Spleen (tissue), 13 donors: ENCODE measurements at places on chromosomes 16 and 17. TPM values are rescaled to one million over a fixed set of nuclear protein-coding genes. Genes with fewer than 3 reads are reported as not detected.

HBA2 gene
- total RNA-seq, result 11,279 TPM

DNA sequence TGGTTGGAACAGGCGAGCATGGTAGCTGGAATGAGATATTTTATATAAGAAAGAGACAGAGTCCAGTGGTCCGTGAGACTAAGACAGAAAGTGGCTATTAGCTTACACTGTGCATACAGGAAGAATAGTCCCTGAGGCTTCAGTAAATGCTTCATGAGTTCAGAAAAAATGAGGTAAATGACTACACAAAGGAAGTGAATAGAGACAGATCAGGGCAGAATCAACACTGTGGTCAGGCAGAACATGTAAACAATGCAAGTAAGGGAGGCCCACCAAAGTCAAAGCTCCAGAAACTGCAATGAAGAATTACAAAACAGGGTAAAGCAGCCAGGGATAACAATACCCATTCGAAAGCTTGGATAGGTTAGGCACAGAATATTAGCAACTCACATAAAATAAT lies 4.8 kb downstream of the ABCA10 start:
- no peaks in the 10 kb centered on the region for H3K36me3 ChIP-seq
- H3K4me3 ChIP-seq, result no peak overlapping the region
- H3K27me3 ChIP-seq, result no peaks in the 10 kb centered on the region
- DNase-seq, result no peak
- no peaks in the 10 kb centered on the region for H3K4me1 ChIP-seq

ADORA2B gene
- total RNA-seq, result 2.7 TPM

PIK3R5 gene
- 73.5 TPM for total RNA-seq

CRYBA1 gene
- total RNA-seq, result not detected

DNA sequence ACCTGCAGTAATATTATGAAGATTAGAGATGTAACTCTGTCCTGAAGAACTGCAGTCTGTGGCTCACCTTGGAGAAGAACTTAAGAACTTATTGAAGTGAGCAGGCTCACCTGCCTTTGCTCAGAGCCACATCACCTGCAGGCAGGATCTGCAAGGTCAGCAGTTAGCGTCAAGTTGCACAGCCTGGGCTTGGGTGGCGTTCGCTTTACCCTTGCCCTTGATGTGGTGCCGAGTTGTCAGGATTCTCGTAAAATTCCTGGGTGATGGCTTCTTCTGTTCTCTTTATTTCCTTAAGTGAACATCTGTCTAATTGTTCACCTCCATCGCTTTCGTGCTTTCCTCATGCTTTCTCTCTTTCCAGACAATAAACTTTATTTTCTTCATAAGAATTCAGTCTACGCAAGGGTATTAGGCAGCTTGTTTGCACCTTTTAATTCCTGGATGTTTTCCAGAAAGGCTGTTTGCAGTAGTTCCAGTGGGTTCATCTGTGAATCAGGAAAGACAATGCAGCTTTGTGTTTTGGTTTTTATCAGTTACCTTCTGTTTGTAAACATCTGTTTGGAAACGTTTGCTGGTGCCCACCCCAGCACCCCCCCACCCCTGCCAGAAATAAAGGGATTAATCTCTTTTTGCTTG lies 254.3 kb downstream of the WWOX start:
- no peaks in the 10 kb centered on the region for H3K4me1 ChIP-seq
- H3K36me3 ChIP-seq, result no peaks in the 10 kb centered on the region
- DNase-seq, result no peak
- no peaks in the 10 kb centered on the region for H3K27me3 ChIP-seq

GRCh38 chr17:77569846-77570564 lies 388.5 kb upstream of the TNRC6C start:
- H3K27me3 ChIP-seq, result peaks cover 44% of the 10 kb centered on the region
- H3K27ac ChIP-seq, result no peak overlapping the region
- no peak overlapping the region for H3K4me3 ChIP-seq
- no peaks in the 10 kb centered on the region for H3K36me3 ChIP-seq

PRR35 gene
- total RNA-seq, result not detected

GRCh38 chr17:48753794-48754499 lies 25.4 kb upstream of the HOXB13 start:
- peaks cover 97% of the 10 kb centered on the region for H3K27me3 ChIP-seq
- H3K36me3 ChIP-seq, result no peaks in the 10 kb centered on the region
- H3K4me3 ChIP-seq, result no peak overlapping the region
- no peak overlapping the region for H3K27ac ChIP-seq
- H3K4me1 ChIP-seq, result peaks cover 4% of the 10 kb centered on the region

CACNA1G gene
- total RNA-seq, result not detected

DNA sequence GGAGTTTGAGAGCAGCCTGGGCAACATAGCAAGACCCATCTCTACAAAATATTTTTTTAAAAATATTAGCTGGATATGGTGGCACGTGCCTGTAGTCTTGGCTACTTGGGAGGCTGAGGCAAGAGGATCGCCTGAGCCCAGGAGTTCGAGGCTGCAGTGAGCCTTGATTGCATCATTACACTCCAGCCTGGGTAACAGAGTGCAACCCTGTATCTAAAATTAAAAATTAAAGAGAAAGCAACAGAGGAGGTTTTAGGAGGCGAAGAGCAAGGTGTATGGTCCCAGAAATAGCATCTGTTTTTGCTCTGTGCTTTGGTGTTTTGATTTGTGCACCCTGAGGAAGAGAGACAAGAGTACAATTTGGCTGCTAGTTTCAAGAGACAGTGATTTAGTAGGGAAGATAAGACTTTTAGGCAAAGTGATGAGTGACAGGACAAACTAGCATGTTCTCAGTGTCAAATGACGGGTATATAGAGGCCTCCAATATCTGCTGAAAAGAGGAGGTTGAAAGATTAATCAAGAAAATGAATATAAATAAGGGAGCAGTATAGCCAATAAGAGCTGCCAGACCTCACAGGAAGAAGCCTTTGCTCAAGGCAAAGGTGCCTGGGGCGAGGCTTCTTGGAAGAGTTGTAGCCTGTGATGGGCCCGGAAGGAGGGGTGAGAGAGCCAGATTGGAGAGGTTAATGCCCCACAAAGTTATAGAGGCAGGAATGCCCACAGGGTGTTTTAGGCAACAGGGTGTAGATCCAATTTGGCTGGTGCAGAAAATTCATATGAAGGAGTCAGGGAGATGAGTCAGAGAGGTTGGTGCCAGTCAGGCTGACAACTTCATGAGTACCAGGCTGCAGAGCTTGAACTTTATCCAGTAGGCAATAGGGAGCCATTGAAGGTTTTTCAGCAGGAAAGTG lies 11.4 kb downstream of the HLF start:
- H3K4me3 ChIP-seq, result no peak overlapping the region
- peak overlapping the region; percentile 58 for H3K27ac ChIP-seq
- peaks cover 4% of the 10 kb centered on the region for H3K27me3 ChIP-seq
- H3K4me1 ChIP-seq, result peaks cover 18% of the 10 kb centered on the region

DNA sequence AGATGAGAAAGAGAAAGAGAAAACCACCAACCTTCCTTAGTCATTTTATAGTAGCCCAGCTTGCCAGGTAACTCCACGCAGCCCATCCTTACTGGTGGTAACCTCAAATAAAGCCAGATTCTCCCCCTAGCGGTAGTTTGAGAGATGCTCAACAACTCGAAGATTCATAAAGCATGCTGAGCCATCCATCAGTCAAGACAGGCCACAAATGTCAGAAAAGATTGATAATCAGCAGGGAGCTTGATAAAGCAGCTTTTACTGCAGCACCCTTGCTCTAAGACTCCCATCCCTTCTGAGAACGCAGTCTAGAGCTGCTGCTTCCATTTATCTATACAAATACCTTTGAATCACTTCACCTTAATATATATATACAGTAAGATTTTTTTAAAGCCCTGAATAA lies 451.5 kb upstream of the HSBP1 start:
- H3K27ac ChIP-seq, result no peak overlapping the region
- no peaks in the 10 kb centered on the region for H3K36me3 ChIP-seq
- DNase-seq, result no peak
- H3K27me3 ChIP-seq, result no peaks in the 10 kb centered on the region

GRCh38 chr17:17532991-17533390 lies 36.8 kb upstream of the RASD1 start:
- H3K4me3 ChIP-seq, result no peak overlapping the region
- H3K36me3 ChIP-seq, result no peaks in the 10 kb centered on the region
- no peak overlapping the region for H3K27ac ChIP-seq
- DNase-seq, result no peak
- no peaks in the 10 kb centered on the region for H3K4me1 ChIP-seq
- no peaks in the 10 kb centered on the region for H3K27me3 ChIP-seq

C17orf50 gene
- not detected for total RNA-seq

DNA sequence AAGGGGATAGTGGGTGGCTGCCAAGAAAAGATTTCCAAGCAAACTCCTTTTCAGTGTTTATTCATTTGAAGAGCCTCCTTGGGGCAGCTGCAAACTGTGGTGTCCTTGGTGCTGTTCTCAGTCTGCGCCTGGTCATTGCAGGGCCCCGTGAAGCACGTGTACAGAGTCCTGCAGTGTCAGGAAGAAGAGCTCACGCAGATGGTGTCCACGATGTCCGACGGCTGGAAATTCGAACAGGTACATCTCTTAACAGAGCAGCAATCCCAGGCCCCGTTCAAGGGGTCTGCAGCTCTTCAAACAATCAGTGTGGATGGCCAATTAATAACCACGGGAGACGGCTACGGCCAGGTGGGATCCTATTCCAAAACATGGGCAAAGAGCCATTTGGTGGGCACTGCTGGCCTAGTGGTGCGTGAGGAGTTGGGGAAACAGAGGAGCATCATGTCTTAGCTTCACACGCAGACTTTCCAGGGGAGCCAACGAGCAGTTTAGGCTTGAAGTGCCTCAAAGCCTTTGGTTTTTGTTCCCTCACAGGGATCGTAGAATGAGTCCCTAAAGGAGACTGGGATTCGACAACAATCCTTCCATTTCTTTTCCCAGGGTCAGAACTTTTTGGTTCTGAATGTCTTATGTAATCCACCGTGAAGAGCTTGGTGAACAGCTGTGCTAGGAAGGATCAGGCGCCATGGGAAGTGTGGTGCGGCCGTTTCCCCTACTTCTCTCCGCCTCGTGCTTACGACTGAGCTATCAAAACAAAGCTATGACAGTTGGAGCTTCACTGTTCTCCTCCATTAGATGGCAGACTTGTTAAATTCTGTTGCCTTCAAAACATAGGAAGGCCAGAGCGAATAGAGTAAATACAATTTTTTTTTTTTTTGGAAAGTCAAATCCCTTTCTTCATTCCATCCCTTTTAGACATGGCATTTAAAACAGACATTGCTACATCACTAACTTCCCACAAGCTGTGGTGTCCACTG lies 12.6 kb downstream of the KCTD2 start:
- H3K4me1 ChIP-seq, result no peaks in the 10 kb centered on the region
- H3K4me3 ChIP-seq, result no peak overlapping the region
- peak overlapping the region; percentile 32 for H3K27ac ChIP-seq

DNA sequence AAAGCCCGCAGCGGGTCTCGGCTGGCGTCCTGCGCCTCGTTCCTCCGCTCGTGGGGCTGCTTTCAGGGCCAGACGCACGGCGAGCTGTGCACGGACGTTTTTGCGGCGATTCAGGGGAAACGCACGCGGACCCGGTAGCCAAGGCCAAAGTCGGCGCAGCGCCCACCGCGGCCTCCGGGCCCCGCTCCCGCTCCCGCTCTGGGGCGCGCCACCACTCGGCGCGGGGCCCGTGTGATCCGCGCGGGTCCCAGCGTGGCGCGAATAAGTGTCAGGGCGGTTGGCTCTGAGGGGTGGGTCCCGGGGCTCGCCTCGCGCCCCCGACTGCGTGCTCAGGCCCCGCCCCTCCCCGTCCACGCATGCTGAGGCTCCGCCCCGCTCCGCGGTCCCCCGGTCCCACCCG lies 694 bp upstream of the TBCD start:
- peaks cover 5% of the 10 kb centered on the region for H3K36me3 ChIP-seq
- DNase-seq, result no peak
- H3K27me3 ChIP-seq, result no peaks in the 10 kb centered on the region
- peak overlapping the region; percentile 99 for H3K4me3 ChIP-seq
- peaks cover 21% of the 10 kb centered on the region for H3K4me1 ChIP-seq
- no peak overlapping the region for H3K27ac ChIP-seq

DNA sequence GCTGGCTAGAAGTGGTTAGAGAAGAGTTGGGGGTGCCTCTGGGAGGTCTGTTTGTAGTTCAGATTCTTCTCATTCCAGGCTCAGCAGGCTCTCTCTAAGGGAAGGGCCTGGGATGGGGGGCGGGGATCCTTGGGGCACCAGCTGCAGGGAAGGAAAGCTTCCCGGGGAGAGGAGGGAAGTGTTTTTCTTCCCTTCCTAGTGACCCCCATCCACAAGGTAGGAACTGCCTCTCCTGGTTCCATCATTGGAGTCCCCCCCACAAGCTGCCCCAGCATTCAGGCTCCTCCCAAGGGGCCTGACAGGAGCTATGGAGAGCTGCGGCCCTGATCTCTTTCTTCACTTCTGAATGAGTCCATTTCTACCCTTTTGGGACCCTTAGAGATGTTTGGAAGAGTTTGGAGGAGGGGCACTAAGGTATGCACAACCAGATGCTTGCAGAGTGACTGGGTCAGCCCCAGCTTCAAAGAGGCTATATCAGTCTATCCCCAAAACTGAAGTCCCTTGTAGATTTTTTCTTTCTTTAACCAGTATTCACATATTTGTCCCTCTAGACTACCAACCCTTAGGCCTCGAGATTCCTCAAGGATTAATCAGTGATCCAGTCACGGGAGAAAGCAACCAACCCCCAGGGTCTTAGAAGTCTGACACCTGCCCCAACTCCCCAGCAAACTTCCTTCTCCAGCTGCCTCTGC lies 13.9 kb upstream of the FZD2 start:
- H3K27ac ChIP-seq, result no peak overlapping the region
- DNase-seq, result no peak
- H3K36me3 ChIP-seq, result no peaks in the 10 kb centered on the region
- peaks cover 100% of the 10 kb centered on the region for H3K27me3 ChIP-seq
- H3K4me1 ChIP-seq, result no peaks in the 10 kb centered on the region

GRCh38 chr16:11084876-11085485 lies 140.6 kb downstream of the CLEC16A start:
- peaks cover 33% of the 10 kb centered on the region for H3K4me1 ChIP-seq
- no peak for DNase-seq
- H3K27ac ChIP-seq, result no peak overlapping the region
- H3K4me3 ChIP-seq, result no peak overlapping the region
- H3K27me3 ChIP-seq, result no peaks in the 10 kb centered on the region
- no peaks in the 10 kb centered on the region for H3K36me3 ChIP-seq

SPEM1 gene
- not detected for total RNA-seq

DNA sequence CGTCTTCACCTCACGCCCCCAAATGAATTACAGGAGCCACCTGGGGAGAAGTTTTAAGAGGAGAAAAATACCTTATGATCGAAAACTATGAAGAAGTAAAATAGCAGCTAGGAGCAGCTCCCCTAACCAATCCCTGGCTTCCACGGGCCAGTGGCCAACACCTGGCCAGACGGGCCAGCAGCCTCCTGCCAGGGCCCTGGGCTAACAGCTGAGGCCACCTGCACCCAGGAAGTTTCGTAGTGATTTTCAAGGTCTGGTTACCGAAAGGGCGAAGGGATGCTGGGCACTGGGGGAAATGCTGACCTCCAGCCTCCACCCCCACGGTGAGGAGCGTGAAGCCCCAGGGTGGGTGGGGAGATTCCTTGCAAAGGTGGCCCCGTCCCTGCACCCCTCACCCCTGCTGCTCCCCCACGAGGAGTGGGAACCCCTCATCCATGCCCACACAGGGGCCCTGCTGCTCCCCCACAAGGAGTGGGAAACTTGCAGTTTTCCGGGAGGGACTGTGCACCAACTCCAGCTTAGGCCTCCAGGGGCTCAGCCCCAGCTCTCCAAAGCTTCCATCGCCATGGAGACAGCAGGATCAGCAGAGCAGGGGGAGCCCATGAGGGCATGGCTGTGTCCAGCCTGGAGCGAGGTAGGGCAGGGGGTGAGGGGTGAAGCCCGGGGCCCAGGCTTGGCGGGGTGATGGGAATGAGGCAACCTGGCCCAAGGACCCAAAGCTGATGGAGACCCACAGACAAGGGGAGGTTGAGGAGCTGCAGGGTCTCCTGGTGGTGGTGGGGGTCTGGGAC lies 31.9 kb upstream of the ACSF3 start:
- peaks cover 12% of the 10 kb centered on the region for H3K27me3 ChIP-seq
- no peaks in the 10 kb centered on the region for H3K4me1 ChIP-seq
- DNase-seq, result no peak

ACBD4 gene
- 20.4 TPM for total RNA-seq

CLDN7 gene
- total RNA-seq, result 2.6 TPM

CSH2 gene
- not detected for total RNA-seq

FOXC2 gene
- not detected for total RNA-seq

KRT222 gene
- total RNA-seq, result 10.2 TPM
